ENCODE measurements at places on chromosomes 7 and 10. TPM values are rescaled to one million over a fixed set of nuclear protein-coding genes. Genes with fewer than 3 reads are reported as not detected.

Gene NXPH1
- total RNA-seq, result not detected

DNA sequence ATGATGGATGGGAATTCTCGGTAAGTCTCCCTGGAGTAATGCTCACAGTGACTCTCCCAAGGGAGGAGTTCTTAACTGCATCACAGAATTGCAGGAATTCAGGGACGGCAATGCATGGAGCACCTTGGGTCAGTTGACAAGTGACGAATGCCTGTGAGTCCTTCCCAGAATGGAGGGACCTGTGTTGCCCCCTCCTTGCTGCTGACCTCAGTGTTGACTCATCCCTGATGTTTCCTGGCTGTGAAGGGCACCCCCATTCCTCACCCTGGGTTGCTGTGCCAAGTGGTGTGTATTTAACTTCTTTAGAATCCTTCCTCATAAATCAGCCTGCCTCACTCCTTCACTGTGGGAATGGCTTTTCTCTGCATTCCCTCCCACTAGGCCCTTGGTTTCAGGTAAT lies 98.9 kb downstream of the LRMDA start:
- H3K27ac ChIP-seq, result no peak overlapping the region
- no peak overlapping the region for H3K4me3 ChIP-seq
- H3K27me3 ChIP-seq, result no peaks in the 10 kb centered on the region
- no peak for DNase-seq
- no peaks in the 10 kb centered on the region for H3K36me3 ChIP-seq

Gene CCDC172
- total RNA-seq, result not detected

Gene AKR1C3
- total RNA-seq, result 551 TPM

Gene C10orf67
- not detected for total RNA-seq

Gene CCL24
- not detected for total RNA-seq

- H3K4me1 ChIP-seq, result peaks cover 58% of the 10 kb centered on the region
- peak within 1 kb of the TSS; percentile 75 for H3K4me3 ChIP-seq
- H3K27me3 ChIP-seq, result no peaks in the 10 kb centered on the region
- peak within 1 kb of the TSS; percentile 60 for H3K27ac ChIP-seq
Measured at GRCh38 chr7:43758029-43758821, at the start of gene BLVRA. BLVRA (plus strand) TSS chr7:43758680; CDS start chr7:43771159, 12,479 bp downstream.

DNA sequence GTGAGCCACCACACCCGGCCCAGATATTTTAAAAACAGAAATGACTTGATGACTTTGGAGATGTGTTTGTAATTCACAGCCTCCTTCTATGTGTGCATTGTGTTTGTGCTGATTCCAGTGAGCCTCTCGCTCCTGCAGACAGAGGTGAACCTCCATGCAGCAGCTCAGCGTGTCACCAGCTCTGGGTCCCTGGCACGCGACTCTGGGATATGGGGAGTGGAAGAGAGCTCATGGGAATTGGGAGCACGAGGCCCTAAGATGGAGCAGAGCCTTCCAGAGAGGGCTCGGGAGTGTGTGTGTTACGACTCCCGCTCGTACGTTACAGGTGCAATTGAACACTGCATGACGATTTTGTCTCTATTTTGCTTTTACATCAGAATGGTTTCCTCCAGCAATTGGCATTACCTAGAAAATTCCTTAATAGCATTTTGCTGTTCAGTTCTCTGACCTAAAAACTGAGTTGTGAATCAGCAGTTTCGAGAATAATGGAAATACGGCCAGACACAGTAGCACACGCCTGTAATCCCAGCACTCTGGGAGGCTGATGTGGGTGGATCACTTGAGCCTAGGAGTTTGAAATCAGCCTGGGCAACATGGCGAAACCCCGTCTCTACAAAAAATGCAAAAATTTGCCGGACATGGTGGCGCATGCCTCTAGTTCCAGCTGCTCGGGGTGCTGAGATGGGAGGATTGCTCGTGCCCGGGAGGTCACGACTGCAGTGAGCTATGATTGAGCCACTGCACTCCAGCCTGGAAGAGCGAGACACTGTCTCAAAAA lies 204.6 kb downstream of the CUX1 start:
- no peaks in the 10 kb centered on the region for H3K27me3 ChIP-seq
- no peaks in the 10 kb centered on the region for H3K36me3 ChIP-seq
- peaks cover 39% of the 10 kb centered on the region for H3K4me1 ChIP-seq
- DNase-seq, result no peak

Gene MNX1
- 3.6 TPM for total RNA-seq

DNA sequence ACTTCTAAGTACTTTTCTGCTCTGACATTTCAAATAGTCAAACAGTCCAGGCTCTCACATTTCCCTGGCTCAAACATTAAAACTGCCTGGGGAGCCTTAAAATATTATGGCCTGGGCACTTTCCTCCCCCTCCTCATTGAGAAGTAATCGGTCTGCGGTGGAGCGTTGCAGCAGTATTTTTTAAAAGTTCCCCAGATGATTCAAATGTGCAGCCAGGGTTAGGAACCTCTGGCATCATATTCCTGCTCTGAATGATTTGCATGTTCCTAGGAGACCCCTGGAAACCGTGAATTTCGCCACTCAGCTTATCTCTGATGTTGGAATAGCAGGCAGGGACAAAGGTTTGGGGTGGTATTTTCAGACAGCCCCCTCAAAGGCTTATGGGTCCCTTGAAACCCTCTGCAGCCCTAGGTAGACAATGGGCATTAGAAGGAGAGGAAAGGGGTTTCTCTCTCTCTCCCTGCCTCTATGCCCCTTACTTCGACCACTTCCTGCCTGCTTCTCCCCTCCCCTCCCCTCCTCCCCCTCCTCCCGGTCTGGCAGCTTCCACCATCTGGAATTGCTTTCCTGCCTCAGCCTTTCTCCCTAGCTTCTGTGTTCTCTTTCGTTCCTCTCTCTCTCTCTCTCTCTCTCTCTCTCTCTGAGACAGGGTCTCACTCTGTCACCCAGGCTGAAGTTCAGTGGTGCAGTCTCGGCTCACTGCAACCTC lies 622.2 kb downstream of the GALNT17 start:
- H3K36me3 ChIP-seq, result no peaks in the 10 kb centered on the region
- DNase-seq, result no peak
- no peak overlapping the region for H3K4me3 ChIP-seq
- H3K27me3 ChIP-seq, result no peaks in the 10 kb centered on the region
- H3K27ac ChIP-seq, result no peak overlapping the region

Gene SLC25A13
- 84.9 TPM for total RNA-seq

- peaks cover 52% of the 10 kb centered on the region for H3K4me1 ChIP-seq
- no peak overlapping the region for H3K4me3 ChIP-seq
- peaks cover 9% of the 10 kb centered on the region for H3K36me3 ChIP-seq
- no peaks in the 10 kb centered on the region for H3K27me3 ChIP-seq
- no peak overlapping the region for H3K27ac ChIP-seq
Measured at GRCh38 chr10:11529276-11529903, 82.1 kb downstream of the USP6NL start.

Gene GPR37
- not detected for total RNA-seq

DNA sequence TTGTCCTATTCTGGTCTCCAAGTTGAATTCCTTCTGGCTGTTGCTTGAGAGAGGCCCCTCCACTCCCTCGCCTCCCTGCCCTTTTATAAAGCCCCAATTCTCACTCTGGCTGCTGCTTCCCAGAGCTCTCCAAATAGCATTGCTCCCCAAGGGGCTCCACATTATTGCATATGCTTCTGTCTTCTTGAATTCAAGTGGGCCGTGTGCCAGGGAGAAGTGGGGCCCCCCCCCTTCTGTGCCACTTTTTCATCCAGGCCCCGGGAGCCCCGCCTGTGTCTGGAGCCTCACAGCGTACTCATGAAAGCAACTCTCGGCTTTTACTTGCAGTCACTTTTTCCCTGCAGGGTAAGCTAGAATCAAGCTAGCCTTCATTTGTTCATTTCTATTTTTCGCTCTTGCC lies 265.1 kb downstream of the CCSER2 start:
- no peak for DNase-seq
- no peaks in the 10 kb centered on the region for H3K4me1 ChIP-seq
- H3K4me3 ChIP-seq, result no peak overlapping the region

Gene CALML3
- not detected for total RNA-seq

- H3K27ac ChIP-seq, result no peak overlapping the region
- no peaks in the 10 kb centered on the region for H3K36me3 ChIP-seq
- H3K27me3 ChIP-seq, result peaks cover 2% of the 10 kb centered on the region
- H3K4me3 ChIP-seq, result no peak overlapping the region
Measured at GRCh38 chr7:4885317-4885807, 1.8 kb upstream of the RADIL start.

DNA sequence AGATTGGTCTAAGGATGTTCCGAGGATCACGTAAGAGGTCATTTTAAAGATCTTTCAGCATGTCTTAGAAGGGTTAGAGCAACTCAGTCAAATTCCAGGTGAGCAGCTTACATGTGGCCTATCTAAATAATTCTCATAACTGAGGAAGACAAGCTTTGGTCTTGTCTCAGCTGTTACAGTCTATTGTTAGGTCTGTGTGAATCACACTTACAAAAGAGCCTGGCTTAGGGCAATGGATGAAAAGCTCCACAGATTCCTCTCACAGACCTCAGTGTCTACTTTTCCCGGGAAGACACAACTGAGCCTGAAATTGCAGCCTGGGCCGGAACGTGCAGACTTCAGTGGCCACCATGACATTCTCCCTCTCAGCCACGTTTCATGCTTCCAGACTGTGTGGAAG lies 173.1 kb downstream of the INHBA start:
- no peak overlapping the region for H3K4me3 ChIP-seq
- no peaks in the 10 kb centered on the region for H3K36me3 ChIP-seq
- H3K27me3 ChIP-seq, result no peaks in the 10 kb centered on the region
- no peak for DNase-seq

- H3K27me3 ChIP-seq, result no peaks in the 10 kb centered on the region
- no peak overlapping the region for H3K27ac ChIP-seq
- DNase-seq, result no peak
- no peak overlapping the region for H3K4me3 ChIP-seq
- no peaks in the 10 kb centered on the region for H3K36me3 ChIP-seq
Measured at GRCh38 chr10:23968301-23968700, 240.6 kb upstream of the KIAA1217 start.

GRCh38 chr7:2980401-2981102 lies 63.1 kb downstream of the CARD11 start:
- no peaks in the 10 kb centered on the region for H3K36me3 ChIP-seq
- H3K4me3 ChIP-seq, result no peak overlapping the region
- H3K27me3 ChIP-seq, result peaks cover 29% of the 10 kb centered on the region
- H3K27ac ChIP-seq, result no peak overlapping the region
- peaks cover 5% of the 10 kb centered on the region for H3K4me1 ChIP-seq
- DNase-seq, result no peak

DNA sequence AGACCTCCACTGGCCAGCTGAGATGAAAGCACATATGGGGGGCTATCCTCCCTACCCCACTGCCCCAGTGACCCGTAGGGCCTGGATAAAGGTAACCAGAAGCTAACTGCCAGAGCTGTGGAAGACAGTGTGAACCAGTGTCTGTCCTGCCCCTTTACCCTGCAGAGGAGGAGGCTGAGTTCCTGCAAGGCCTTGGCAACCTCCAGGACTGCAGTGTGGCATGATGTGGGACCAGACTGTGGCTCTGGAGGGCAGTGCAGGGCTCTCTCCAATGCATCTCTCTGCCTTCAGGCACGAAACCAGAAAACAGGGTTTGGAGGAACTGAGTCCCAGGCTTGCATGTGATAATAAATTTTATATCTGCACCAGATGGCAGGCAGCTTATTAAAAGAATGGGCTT lies 93.1 kb downstream of the EPC1 start:
- H3K4me1 ChIP-seq, result peaks cover 11% of the 10 kb centered on the region
- H3K36me3 ChIP-seq, result no peaks in the 10 kb centered on the region
- H3K27ac ChIP-seq, result no peak overlapping the region
- no peak overlapping the region for H3K4me3 ChIP-seq

- H3K27ac ChIP-seq, result no peak overlapping the region
- DNase-seq, result no peak
Measured at GRCh38 chr7:19617901-19618300, 90.9 kb downstream of the POLR1F start.

DNA sequence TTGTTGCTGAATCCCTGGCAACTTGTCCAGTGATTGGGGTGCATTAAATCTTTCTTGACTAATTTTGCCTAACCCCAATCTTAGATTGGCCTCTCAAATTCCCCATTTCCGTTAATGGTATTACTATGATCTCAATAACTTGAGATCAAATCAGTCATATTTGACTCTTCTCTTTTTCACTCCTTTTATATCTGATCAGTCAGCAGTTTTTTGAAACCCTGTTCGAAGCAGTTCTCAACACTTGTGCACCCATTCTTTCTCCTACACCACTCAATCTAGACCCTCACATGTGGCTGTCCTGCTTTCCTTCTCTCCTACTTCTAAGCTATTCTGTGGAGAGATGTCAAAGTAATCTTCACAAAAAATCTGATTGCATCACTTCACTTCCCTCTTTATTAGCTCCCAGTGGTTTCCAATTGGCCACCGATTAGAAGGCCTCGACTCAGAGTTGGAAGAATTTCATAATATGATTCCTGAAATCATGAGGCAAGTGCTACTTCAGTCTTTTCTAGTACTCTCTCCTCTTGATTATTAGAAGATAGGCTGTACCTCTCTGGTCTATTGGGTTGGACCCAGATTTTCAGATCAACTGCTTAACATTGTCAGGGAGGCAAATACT lies 128.9 kb downstream of the ZNF365 start:
- H3K27me3 ChIP-seq, result no peaks in the 10 kb centered on the region
- H3K4me3 ChIP-seq, result no peak overlapping the region
- H3K36me3 ChIP-seq, result no peaks in the 10 kb centered on the region
- H3K4me1 ChIP-seq, result no peaks in the 10 kb centered on the region
- no peak overlapping the region for H3K27ac ChIP-seq

DNA sequence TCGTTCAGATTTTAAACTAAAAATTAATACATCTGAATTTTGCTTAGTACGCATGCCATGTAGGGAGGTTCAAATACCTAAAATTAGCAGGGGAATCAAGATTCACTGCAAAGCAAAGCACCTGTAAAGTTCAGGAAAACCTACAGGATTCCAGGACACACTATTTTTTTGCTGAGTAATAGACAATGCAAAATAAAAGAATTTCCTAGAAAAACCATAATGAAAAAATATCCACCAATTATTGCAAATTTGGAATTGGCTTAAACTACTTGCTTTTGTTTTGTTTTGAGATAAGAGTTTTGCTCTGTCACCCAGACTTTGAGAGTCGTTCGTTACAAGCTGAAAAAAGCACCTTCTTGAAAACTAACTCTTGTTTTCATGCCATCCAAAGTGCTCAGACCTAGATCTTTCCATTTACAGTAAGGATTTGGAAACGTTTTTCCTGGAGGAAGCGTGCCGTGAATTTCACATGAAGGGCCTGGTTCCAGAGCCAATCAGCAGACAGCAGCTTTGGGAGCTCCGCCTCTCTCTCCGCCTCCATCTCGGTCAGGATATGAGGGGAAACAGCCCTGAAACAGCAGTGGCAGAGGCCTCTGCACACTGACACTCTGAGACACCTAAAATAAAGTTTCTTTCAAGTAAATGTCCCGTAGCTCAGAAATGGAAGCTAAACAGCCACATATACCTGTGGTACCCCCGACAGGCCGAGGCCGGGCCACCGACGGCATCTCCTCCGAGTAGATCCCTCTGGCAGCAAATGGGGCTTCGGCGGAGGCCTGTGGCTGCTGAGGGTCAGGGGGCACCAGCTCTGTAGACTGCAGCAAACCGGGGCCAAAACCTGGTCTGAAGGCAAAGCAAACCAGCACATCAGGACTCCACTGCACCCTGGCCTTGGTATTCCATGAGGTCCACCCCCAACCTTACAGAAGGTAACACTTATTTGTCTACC lies 45.9 kb upstream of the ATP6V0A4 start:
- H3K27me3 ChIP-seq, result no peaks in the 10 kb centered on the region
- H3K27ac ChIP-seq, result no peak overlapping the region
- no peaks in the 10 kb centered on the region for H3K4me1 ChIP-seq
- no peak for DNase-seq
- no peak overlapping the region for H3K4me3 ChIP-seq

Measured in HepG2 (cell line).